ENCODE measurements at places on chromosomes 4 and X.

- DNase-seq, result no peak
Observed at GRCh38 chr4:78372355-78372988, 179.1 kb upstream of the ANXA3 start.

DNA sequence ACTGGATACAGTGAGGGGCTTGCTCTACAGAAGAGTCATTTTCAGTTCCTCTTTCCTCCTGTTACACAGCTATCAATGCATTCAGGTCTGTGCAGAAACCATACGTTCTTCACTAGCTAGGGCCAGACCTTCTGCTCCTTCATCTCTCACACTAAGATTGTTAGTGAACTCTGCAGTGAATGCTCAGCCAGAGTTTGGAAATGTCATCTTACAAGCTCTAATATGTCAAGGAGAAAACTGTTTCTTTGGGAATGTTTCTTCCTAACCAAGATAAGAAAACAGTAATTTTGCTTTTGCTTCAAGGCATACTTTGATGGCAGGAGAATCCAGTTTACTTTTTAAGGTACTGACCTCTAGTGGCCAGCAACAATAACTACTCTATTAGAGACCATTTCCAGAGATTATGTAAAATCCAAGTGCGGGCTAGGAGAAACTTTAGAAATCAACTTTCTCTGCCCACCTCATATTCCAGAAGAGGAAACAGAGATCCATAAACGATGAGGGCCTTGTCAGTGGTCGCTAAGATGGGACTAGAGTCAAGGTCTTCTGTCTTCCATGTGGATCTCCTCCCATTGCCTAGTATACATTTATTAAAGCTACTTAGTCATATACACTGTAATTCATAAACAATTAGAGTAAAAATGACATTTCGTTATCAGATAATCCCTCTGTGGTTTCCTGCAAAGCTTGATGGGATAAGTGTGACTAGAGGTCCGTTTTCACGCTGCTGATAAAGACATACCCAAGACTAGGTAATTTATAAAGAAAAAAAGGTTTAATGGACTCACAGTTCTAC is 12.1 kb upstream of the CC2D2A start:
- no peak for DNase-seq

DNA sequence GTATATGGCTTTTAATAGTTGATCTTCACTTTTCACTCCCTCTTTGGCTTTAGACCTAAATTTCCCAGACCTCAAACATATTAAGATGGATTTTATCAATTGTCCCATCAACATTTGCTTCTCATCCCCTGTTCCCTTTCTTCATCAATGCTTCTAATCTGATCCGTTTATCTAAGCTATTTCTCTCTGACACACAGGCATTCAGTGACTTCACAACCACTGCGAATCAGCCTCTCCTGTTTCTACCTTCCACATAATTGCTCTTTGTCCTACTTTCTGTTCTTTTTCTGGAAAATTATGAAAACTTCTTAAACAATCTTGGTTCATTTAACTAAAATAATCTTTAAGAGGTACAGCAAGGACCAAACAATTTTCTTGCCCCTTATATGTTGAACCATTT is 115.2 kb downstream of the GLRA3 start:
- no peak for DNase-seq

GRCh38 chr4:179817317-179817716 is 2375.1 kb upstream of the AGA start:
- no peak for DNase-seq

- no peak for DNase-seq
Observed at GRCh38 chr4:148332486-148332885, 109.7 kb downstream of the NR3C2 start.
